ENCODE measurements at places on chromosomes 13 and 19. TPM values are rescaled to one million over a fixed set of nuclear protein-coding genes. Genes with fewer than 3 reads are reported as not detected.

VSIG10L gene
- not detected for total RNA-seq

EXOC3L2 gene
- total RNA-seq: not detected

SOX1 gene
- not detected for total RNA-seq

MADCAM1 gene
- not detected for total RNA-seq

TEAD2 gene
- total RNA-seq: not detected

ERICH6B gene
- not detected for total RNA-seq

APOC1 gene
- 5.2 TPM for total RNA-seq

ZNF571 gene
- total RNA-seq: 9.0 TPM

EDNRB gene
- not detected for total RNA-seq

TUBB4A gene
- 5.7 TPM for total RNA-seq

Data from naive thymus-derived CD4-positive, alpha-beta T cell (primary cell).